ENCODE measurements at places on chromosomes 1 and 21. TPM values are rescaled to one million over a fixed set of nuclear protein-coding genes. Genes with fewer than 3 reads are reported as not detected.

The CLCA4 gene
- not detected for polyA plus RNA-seq

The ITLN2 gene
- polyA plus RNA-seq = not detected

The UHMK1 gene
- polyA plus RNA-seq = 46.1 TPM

The TRAPPC3 gene
- polyA plus RNA-seq = 113 TPM

The TNN gene
- polyA plus RNA-seq = not detected

The ZNF678 gene
- polyA plus RNA-seq = 2.1 TPM

The PRELP gene
- not detected for polyA plus RNA-seq

The CFAP74 gene
- polyA plus RNA-seq = not detected

The FCGR1A gene
- not detected for polyA plus RNA-seq

The CCDC30 gene
- 2.7 TPM for polyA plus RNA-seq

The CASQ1 gene
- polyA plus RNA-seq = not detected

The ARTN gene
- not detected for polyA plus RNA-seq

The PRRX1 gene
- polyA plus RNA-seq = not detected

The TMEM240 gene
- polyA plus RNA-seq = not detected

The FYB2 gene
- polyA plus RNA-seq = not detected

The DCDC2B gene
- polyA plus RNA-seq = not detected

The TINAGL1 gene
- polyA plus RNA-seq = not detected

The FGR gene
- polyA plus RNA-seq = 350 TPM

The ELAPOR1 gene
- polyA plus RNA-seq = 6.2 TPM

The FTCD gene
- polyA plus RNA-seq = not detected

The SPRR3 gene
- not detected for polyA plus RNA-seq

The TCHH gene
- polyA plus RNA-seq = not detected
